Right hindlimb (tissue), 1 donor: ENCODE measurements at places on chromosomes 7 and 10.

GRCh38 chr7:35485436-35485835 lies 209.5 kb downstream of the HERPUD2 start:
- no peak for DNase-seq

DNA sequence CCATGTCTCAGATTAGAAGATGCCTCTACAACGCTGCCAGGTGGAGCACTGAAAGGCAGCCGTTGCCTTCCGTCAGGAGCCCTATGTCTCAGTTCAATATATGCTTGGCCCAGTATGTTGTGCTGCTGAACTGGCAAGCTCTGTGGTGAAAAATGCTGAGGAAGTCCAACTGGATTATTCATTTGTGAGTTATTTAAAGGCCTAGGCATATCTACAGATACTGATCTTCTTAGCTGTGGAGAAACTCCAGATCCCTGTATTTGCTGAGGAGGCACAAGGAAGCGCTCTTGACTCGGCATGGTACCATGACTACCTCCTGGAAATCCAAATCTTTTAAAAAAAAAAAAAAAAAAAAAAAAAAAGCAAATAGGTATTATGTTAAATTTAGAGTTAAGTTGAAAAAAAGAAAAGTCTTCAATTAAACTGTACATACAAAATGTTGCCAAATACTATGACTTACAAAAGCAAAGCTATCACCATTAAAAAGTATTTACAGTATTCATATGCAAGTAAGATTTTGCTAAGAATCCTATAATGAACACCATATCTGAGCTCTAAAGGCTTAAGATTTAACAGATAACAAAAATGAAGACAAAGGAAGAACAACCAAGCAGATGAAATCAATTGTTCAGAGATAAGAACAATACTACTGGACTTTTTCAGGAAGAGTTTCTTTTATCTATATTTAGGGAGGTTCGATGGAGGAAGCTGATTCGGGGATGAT lies 152.4 kb downstream of the GALNT11 start:
- no peak for DNase-seq

DNA sequence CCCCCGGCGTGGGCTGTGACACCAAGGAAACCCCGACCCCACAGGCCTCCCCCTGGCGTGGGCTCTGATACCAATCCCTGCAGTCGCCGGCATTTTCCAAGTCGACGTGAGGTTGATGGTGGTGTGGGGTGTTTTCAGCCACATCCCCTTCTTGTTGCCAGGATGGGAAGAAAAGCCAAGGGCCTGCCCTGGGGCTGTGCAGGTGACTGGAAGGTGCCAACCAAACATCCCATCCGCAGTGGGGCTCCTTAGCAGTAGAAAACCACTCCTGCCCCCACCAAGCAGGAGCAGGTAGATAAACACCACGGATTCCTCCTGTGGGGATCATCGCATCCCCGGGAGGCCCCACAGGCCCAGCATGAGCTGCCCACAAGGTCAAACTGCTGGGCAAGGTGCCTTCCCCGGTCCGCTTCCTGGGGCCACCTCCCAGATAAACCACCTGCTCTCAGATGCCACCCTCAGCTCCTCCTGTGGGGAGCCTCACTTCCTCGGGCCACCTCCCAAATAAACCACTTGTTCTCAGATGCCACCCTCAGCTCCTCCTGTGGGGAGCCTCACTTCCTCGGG lies 88.5 kb upstream of the DIP2C start:
- DNase-seq = no peak

- DNase-seq = no peak
Measured at GRCh38 chr10:114412907-114413797, 8.8 kb upstream of the AFAP1L2 start.
